ENCODE measurements at places on chromosomes 12 and 14.
A peak's percentile ranks its signal among the peaks of the same experiment; 100 is the strongest.

DNA sequence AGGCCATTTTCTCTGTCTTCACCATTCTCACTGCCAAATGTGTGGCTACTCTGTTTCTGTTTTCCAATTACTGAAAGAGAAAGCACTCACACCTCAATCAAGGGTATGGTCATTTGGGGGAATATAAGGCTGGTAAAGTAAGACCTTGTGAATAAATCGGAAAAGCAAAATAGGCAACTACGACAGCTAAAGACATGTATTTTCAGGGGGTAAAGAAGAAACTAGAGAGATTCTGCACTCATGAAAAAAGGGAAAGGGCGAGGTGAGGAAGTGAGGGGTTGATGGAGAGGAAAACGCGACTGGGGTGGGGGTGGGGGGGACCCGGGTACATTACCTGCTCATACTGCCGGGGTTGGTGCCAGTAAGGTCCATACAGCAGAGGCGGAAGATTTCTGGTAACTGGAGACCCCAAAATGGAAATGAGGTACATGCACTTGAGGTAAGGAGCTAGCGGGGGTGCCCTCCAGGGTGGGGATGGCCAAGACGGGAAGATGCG lies 19.3 kb downstream of the CHD8 start:
- H3K27me3 ChIP-seq: no peaks in the 10 kb centered on the region
- no peaks in the 10 kb centered on the region for H3K36me3 ChIP-seq
- H3K4me1 ChIP-seq: no peaks in the 10 kb centered on the region
- DNase-seq: no peak
- H3K27ac ChIP-seq: peak overlapping the region; percentile 94

- H3K4me1 ChIP-seq: peaks cover 10% of the 10 kb centered on the region
- peaks cover 12% of the 10 kb centered on the region for H3K27me3 ChIP-seq
- no peak overlapping the region for H3K4me3 ChIP-seq
- H3K27ac ChIP-seq: no peak overlapping the region
- H3K36me3 ChIP-seq: no peaks in the 10 kb centered on the region
These were observed 42.0 kb downstream of the IQSEC3 start for GRCh38 chr12:108594-108993.

DNA sequence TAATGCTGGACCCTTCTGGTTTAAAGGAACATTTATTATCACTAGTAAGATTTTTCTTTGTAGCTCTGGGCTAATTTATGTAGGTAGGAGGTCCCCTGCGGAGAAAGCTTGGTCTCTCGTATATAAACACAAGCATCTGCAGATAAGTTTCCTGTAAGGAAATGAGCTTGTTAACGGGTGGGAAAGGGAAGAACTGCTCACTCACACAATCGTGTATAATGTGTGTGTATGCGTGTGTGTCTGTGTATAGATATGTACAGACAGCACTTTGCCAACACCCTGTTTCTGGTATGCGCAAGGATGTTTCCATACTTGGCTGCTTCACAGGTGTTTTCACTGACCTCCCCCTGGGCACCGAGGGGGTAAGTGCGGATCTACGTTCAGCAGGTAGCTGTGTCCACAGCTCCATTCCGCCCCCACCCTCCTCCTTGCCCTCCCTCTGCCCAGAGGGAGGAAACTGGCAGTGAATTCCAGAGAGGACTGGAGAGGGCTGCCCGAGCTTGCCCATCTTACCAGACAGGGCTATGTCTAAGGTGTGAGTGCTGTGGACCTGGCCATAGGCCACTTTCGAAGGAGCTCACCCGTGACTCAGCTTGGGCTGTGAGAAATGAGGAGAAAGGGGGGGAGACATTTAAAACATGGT lies 65.2 kb downstream of the NINJ2 start:
- H3K27me3 ChIP-seq: no peaks in the 10 kb centered on the region
- no peaks in the 10 kb centered on the region for H3K4me1 ChIP-seq
- H3K4me3 ChIP-seq: no peak overlapping the region

DNA sequence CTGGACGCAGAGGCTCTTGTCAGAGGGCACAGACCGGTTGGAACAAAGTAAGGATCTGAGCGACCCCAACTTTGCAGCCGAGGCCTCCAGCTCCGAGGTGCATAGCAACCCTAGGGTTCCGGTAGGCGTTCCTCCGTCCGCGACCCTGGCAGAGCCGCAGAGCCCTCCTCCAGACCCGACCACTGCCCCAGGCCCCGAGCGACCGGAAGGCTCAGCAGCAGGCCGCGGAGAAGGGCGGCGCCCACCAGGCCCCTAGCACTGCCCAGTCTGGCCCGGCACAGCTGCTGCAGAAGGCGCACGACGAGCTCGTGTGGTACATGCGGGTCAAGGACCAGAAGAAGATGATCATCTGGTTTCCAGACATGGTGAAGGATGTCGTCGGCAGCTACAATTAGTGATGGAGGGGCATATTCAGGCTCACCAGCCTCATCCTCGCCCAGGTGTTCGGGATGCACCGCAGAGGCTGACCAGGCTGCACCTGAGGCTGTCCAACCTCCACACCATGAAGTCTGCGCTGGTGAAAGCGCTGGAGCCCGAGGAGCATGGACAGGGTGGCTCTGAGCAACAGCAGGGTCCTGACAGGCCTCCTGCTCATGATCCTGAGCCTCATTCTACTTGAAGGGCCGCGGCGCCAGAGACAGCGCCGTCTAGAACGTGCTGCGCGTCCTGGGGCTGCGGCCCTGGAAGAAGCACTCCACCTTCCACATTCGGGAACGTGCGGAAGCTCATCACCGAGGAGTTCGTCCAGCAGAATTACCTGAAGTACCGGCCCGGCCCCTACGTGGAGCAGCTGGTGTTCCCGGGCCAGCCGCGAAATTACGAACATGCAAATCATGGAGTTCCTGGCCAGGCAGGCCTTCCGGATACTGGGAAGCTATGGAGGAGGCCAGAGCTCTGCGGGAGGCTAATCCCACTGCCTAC lies 24.5 kb downstream of the CAPS2 start:
- H3K27me3 ChIP-seq: no peaks in the 10 kb centered on the region
- no peak overlapping the region for H3K27ac ChIP-seq
- H3K36me3 ChIP-seq: peaks cover 41% of the 10 kb centered on the region

DNA sequence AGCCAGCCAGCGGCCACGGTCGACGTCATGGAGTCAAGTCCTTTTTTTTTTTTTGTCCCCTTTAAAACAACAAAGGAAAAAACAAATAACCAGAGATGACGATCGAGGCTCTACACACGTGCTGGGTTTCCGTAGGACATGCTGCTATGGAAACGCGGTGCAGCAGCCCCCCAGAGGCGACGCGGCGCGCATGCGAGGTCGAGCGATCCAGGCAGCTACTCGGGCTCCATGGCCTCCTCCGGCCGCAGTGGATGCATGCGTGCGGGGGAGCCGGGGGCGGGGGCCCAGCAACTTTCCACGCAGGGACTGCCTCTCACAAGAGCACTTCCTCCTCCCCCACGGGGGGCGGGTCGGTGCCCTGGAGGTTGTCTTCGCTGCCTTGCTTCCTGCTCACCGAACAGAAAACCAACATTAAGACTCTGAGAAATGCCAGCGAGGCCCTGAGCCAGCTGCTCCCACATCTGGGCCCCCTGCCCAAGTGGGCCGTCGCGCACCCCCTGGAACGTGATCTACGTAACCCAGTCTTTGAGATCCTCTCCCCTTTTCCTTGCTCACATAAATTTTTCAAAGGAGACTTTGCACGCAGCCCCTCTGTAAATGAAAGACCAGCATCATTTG lies 30.7 kb downstream of the P2RX4 start:
- H3K4me1 ChIP-seq: peaks cover 44% of the 10 kb centered on the region
- peak overlapping the region; percentile 1 for H3K4me3 ChIP-seq
- peaks cover 67% of the 10 kb centered on the region for H3K36me3 ChIP-seq
- DNase-seq: peak; percentile 43
- H3K27me3 ChIP-seq: no peaks in the 10 kb centered on the region
- H3K27ac ChIP-seq: peak overlapping the region; percentile 73

DNA sequence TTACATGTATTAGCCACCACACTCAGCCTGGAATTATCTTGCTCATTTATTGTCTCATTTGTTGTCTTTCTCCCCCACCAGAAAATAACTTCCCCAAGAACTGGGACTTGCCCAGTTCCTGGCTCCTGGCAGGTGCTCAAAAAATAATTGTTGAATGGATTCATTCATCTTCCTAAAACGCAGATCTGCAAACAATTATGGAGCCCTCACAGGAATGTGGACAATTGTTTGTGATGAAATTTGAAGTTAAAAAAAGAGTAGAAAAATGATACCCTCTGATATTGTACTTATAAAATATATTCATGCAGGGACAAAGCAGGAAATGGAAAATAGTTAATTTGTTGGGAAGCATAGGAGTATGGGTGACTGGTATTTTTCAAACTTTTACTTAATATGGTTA lies 60.7 kb upstream of the MAP1LC3B2 start:
- no peaks in the 10 kb centered on the region for H3K36me3 ChIP-seq
- H3K4me3 ChIP-seq: no peak overlapping the region
- no peaks in the 10 kb centered on the region for H3K4me1 ChIP-seq
- no peak for DNase-seq
- no peak overlapping the region for H3K27ac ChIP-seq

DNA sequence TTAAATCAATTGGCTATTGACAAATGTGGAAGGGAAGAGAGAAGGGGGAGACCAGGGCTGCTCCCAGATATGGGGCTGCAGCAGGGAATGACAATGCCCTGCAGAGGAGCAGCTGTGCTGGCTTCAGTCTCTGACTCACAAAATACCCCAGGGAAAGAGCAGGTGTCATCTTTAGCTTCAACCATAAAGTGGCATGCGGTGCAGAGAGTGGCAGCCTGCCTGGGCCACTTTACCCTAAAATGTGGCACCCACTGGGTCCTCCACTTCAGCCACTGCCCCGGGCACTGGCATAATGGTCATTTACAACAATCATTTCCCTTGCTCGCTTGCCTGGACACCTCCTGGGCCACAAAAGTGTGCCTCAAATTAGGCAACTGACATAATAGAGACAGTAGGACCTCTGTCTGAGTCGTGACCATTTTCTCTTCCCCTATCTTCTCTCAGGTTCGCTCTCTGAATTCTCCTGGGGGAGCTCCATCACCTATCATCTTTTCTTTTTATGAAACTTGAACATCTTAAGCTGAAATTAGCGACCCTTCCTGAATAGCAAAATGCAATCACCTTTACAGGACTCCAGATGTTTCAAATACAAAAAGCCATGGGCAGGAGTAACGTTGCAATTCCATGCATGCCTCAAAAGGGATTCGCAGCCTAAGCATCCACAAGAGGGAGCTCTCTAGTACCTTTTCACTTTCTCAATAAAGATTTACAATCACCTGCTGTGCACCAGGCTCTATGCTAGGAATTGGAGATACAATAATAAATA lies 179.9 kb upstream of the ATF7IP start:
- no peaks in the 10 kb centered on the region for H3K4me1 ChIP-seq
- H3K27me3 ChIP-seq: no peaks in the 10 kb centered on the region
- DNase-seq: no peak
- H3K4me3 ChIP-seq: no peak overlapping the region
- H3K36me3 ChIP-seq: no peaks in the 10 kb centered on the region

DNA sequence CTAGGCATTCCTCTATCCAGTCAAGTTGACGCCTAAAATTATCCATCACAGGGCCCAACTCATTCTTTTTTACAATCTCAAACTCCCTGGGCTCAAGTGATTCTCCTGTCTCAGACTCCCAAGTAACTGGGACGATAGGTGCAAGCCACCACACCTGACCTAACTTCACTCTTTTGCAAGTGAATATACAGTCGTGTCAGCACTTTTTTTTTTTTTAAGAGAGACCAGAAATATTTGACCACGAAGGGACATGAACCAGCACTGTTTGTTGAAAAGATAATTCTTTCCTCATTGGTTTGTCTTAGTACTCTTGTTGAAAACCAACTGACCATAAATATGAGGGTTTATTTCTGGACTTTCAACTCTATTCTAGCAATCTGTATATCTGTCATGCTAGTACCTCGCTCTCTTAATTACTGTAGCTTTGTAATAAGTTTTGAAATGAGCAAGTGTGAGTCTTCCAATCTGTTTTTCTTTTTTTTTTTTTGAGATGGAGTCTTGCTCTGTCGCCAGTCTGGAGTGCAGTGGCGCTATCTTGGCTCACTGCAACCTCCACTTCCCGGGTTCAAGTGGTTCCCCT lies 14.0 kb downstream of the PTGR2 start:
- no peak overlapping the region for H3K4me3 ChIP-seq
- DNase-seq: no peak
- no peaks in the 10 kb centered on the region for H3K36me3 ChIP-seq
- no peaks in the 10 kb centered on the region for H3K27me3 ChIP-seq
- no peaks in the 10 kb centered on the region for H3K4me1 ChIP-seq
- H3K27ac ChIP-seq: no peak overlapping the region

GRCh38 chr14:89284333-89285058 lies 132.5 kb downstream of the FOXN3 start:
- H3K27ac ChIP-seq: no peak overlapping the region
- H3K36me3 ChIP-seq: peaks cover 16% of the 10 kb centered on the region
- H3K4me3 ChIP-seq: no peak overlapping the region

DNA sequence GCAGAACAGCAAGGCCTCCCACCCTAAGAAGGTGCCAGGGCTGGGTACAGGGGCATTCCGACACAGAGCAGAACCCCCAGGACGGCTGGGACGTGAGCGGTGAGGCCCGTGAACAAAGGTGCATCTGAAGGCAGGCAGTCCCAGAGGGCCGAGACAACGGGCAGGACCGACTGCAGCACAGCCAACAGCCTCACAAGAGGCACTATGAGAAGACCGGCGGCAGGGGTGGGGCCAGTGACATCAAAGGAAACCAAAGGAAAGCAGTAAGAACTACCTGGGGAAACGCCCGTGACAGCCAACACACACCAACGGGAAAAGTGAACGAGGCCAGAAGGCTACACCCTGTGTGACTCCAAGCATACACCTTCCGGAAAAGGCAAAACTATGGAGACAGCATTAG lies 9.1 kb downstream of the BTBD6 start:
- peaks cover 75% of the 10 kb centered on the region for H3K36me3 ChIP-seq
- H3K27me3 ChIP-seq: no peaks in the 10 kb centered on the region
- peaks cover 3% of the 10 kb centered on the region for H3K4me1 ChIP-seq
- no peak overlapping the region for H3K27ac ChIP-seq
- H3K4me3 ChIP-seq: no peak overlapping the region
- DNase-seq: no peak

GRCh38 chr12:3655328-3655900 lies 97.5 kb downstream of the CRACR2A start:
- H3K4me3 ChIP-seq: no peak overlapping the region
- no peak overlapping the region for H3K27ac ChIP-seq
- H3K27me3 ChIP-seq: no peaks in the 10 kb centered on the region

DNA sequence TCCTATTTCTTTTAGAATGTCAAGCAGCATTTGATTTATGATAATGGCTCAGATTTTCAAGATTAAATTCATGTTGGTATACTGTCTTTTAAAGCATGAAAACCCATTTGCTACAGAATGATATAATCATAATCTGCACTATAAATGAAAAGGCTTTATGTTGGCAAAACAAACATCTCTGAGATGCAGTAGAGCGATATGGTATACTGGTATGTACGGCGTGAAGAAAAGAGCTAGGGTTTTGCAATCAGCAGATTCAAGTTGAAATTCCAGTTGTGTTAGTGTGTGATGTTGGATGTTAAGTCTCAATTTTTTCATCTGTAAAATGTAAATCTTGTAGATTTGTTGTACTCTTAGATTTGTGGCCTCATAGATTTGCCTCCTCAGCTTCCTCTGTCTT lies 53.2 kb upstream of the DYRK2 start:
- no peak overlapping the region for H3K4me3 ChIP-seq
- H3K4me1 ChIP-seq: no peaks in the 10 kb centered on the region
- H3K36me3 ChIP-seq: no peaks in the 10 kb centered on the region
- H3K27ac ChIP-seq: no peak overlapping the region
- DNase-seq: no peak
